SJCRH30 (cell line): ENCODE measurements at places on chromosomes 3 and 15. TPM values are rescaled to one million over a fixed set of nuclear protein-coding genes. Genes with fewer than 3 reads are reported as not detected.
A peak's percentile ranks its signal among the peaks of the same experiment; 100 is the strongest.

DNA sequence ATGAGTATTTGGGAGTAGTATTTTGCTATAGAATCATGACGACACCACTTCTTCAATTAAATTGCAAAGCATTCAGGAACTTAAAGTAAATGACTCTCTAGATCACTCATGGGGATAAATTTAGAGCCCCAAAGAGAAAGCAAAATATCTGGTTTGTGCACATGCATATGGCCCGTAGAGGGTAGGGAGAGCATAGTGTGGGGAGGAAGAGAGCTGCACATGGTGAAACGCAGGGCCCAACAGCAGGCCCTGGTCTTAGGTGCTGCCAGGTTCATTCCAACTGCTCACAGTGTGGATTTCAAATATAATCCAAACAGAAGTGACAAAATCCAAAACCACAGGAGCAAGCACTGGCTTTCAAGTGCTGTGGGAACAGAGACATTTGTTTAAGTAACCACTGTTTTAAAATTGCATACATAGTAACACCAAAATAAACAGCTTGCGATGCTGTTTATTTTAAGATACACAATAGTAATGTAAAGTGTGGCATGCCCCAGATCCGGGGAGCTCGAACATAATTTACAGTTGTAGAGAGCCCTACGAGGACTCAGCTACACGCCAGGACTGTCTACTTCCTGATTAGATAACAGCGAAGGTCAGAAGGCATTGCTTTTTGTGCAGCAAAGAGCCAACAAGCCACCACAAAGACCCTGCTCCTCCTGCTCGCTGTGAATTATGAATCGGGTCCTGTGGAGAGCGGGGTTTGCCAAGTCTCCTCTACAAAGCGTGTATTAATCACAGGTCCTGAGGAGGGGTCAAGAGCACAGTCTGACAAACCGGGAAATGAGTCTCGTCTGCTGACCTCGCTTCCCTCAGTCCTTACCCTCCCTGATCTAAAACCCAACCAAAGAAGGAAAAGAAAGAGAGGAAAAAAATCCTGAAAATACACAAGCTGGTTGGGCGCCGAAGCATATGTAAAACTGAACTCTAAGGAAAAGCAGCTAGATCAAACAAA lies 80.6 kb downstream of the MEIS2 start:
- H3K4me1 ChIP-seq: no peaks in the 10 kb centered on the region
- no peak overlapping the region for H3K4me3 ChIP-seq
- no peaks in the 10 kb centered on the region; the same call in 1 of the 2 replicates for H3K36me3 ChIP-seq
- no peak overlapping the region for H3K27ac ChIP-seq
- no peak for DNase-seq

The XCR1 gene
- not detected in 2 replicates for total RNA-seq

DNA sequence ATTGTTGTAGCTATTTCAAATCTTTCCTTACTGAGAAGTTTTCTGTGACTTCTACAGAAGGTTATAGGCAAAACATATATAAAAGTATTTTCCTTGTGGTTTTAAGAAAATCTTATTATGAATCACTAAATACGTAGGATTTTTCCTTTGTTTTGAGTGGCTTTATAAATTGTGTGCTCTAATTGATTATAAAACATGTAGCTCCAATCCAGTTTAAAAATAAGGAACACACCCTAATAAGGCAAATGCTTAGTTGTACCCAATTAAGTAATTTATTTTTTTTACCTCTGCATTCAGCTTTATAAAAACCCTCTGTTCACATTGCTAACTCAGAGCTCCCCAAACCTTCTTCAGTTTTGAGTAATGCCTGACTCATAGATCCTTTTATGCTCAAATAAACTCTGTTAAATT lies 408.0 kb downstream of the NAALADL2 start:
- no peaks in the 10 kb centered on the region for H3K36me3 ChIP-seq
- H3K4me1 ChIP-seq: peaks cover 16% of the 10 kb centered on the region
- H3K27me3 ChIP-seq: no peaks in the 10 kb centered on the region
- H3K4me3 ChIP-seq: no peak overlapping the region
- DNase-seq: no peak
- no peak overlapping the region for H3K27ac ChIP-seq

DNA sequence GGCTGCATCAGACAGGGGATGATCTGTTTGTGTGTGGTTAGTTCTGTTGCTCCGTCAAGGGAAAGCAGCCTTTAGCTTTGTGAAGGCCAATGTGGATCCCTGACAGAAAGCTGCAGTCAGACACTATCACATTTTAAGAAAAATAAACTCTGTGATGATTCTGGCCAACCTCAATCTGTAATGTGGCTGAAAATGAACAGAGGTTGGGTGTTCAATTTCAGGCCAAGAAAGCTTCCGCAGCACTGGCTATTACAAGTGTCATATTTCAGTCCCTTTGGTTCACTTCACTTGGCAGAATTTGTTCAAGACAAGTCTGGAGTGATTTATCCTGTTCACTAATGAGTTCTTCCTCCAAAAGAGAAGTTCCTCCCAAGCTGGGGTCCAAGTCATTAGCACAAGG lies 571.8 kb upstream of the IL12A start:
- H3K4me1 ChIP-seq: peaks cover 19% of the 10 kb centered on the region
- peak; percentile 36 for DNase-seq
- H3K27ac ChIP-seq: no peak overlapping the region
- no peaks in the 10 kb centered on the region for H3K27me3 ChIP-seq
- H3K4me3 ChIP-seq: no peak overlapping the region

DNA sequence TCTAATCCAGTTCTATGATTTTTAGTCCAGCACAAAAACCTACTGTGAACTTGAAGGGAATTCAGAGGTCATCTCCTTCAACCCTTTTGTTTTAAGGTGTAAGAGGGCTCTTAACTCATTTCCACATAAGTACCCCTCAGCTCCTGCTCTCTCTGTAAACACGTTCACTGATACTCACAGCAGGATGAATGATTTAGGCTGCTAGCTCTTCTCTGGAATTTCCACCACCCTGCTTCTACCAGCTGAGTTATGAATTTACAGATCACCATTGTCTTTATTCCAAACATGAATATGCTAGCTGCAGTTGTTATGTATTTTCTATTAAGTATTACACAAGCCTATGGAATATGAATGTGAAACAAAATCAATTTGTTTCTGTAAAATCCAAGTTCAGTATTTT lies 101.3 kb upstream of the NANOGP8 start:
- H3K4me3 ChIP-seq: no peak overlapping the region
- no peaks in the 10 kb centered on the region for H3K4me1 ChIP-seq
- H3K27me3 ChIP-seq: no peaks in the 10 kb centered on the region
- DNase-seq: no peak
- no peak overlapping the region for H3K27ac ChIP-seq

The FBXW12 gene
- total RNA-seq: 0.30 and 0.35 TPM in 2 replicates

The IFT122 gene
- total RNA-seq: 15.7 and 18.1 TPM in 2 replicates

The LRRIQ4 gene
- total RNA-seq: 0.18 and 0.20 TPM in 2 replicates

DNA sequence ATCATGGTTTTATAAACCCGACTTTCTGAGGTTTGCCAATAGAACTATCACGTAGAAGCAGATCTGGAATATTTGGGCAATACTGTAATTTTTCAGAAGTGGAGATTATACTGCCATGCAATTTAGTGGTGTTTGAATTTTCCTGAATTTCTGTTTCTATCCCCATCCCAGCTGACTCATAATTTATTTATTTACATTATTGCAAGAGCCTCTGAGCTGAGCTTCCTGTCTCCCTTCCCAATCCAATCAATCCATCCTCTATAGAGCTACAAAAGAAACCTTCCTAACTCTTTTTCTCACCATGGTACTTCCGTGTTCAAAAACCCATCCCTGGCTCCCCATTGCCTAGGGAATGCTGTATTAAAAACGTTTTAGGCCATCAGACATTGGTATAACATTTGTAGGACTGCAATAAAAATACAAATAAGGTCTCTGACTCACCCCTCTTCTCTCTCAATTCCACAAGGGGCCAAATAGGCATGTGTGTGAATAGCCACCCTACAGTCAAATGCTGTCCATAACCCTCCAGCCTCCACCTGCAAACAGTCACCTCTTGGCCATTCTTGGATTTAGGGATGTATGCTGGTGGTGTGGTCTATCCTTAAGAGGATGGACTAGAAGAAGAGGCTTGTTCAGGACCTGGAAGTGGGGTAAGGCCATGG lies 190.7 kb downstream of the CD47 start:
- no peaks in the 10 kb centered on the region for H3K36me3 ChIP-seq
- H3K4me1 ChIP-seq: no peaks in the 10 kb centered on the region
- H3K4me3 ChIP-seq: no peak overlapping the region
- no peak for DNase-seq
- no peak overlapping the region for H3K27ac ChIP-seq

GRCh38 chr15:68629519-68630210 lies 50.9 kb downstream of the CORO2B start:
- H3K4me3 ChIP-seq: no peak overlapping the region
- H3K27me3 ChIP-seq: peaks cover 16% of the 10 kb centered on the region; the same call in 1 of the 2 replicates
- H3K36me3 ChIP-seq: no peaks in the 10 kb centered on the region
- no peaks in the 10 kb centered on the region for H3K4me1 ChIP-seq
- no peak for DNase-seq

- no peaks in the 10 kb centered on the region for H3K36me3 ChIP-seq
- H3K4me1 ChIP-seq: no peaks in the 10 kb centered on the region
- H3K27ac ChIP-seq: no peak overlapping the region
- no peaks in the 10 kb centered on the region for H3K27me3 ChIP-seq
Observed at GRCh38 chr15:52480990-52481389, 47.7 kb downstream of the MYO5A start.

The SLC22A14 gene
- total RNA-seq: not detected in 2 replicates

GRCh38 chr3:127674101-127674721 lies 1.5 kb downstream of the ABTB1 start:
- H3K4me3 ChIP-seq: no peak overlapping the region
- H3K27ac ChIP-seq: no peak overlapping the region
- DNase-seq: no peak
- H3K4me1 ChIP-seq: no peaks in the 10 kb centered on the region
- H3K27me3 ChIP-seq: no peaks in the 10 kb centered on the region

DNA sequence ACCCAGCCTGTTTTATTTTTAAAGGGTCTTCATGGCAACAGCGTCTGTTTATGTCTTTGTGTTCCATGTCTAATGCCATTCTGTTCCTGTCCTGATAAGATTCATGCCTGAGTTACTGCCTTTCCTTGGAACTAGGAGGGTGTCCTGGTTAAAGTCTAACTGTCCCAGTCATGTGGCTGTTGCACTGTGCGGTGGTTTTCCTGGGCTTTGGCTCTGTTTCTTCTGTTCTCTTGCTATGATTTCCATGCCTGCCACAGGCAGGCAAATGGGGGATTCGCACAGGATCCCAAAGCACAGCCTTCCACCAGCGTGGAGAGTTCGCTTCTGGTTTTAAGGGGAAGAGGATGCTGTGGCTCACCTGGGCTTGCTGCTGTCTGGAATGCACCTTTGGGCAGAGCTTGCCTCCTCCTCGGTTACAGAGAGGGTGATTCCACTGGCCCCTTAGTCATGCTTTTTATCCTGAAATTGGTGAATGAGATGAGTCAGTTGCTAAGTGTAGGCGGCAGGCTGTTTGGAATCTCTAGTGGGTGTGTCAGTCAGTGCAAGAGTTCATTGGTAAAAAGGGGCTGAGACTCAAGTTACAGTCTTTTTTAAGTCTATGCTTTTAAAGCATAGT lies 86.8 kb downstream of the CCK start:
- H3K4me3 ChIP-seq: no peak overlapping the region
- peak overlapping the region; percentile 56 for H3K27ac ChIP-seq
- H3K27me3 ChIP-seq: no peaks in the 10 kb centered on the region
- H3K4me1 ChIP-seq: peaks cover 8% of the 10 kb centered on the region
- DNase-seq: peak; percentile 72

The ADAMTS9 gene
- total RNA-seq: 6.7 and 6.9 TPM in 2 replicates

DNA sequence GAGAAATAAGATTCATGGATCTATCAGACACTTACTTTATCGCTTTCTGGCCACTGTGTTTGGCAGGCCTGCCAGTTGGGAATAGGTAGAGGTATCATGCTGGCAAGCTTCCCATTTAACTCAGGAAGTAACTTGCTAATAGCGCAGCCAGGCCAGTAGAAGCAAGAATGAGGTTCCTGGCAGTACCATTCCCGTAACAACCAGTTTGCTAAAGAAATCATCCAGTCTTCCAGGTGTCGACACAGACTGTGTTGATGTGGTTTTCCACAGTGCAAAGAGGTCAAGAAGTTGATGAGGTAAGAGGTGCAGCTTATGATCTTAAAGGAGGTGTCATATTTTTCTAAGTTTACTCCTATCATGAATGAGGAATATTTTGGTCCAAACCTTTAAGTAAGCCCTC lies 46.2 kb downstream of the DPH6 start:
- no peak overlapping the region for H3K4me3 ChIP-seq
- H3K27me3 ChIP-seq: no peaks in the 10 kb centered on the region
- H3K36me3 ChIP-seq: no peaks in the 10 kb centered on the region
- H3K27ac ChIP-seq: no peak overlapping the region

The ST8SIA2 gene
- 1.3 and 2.1 TPM in 2 replicates for total RNA-seq

DNA sequence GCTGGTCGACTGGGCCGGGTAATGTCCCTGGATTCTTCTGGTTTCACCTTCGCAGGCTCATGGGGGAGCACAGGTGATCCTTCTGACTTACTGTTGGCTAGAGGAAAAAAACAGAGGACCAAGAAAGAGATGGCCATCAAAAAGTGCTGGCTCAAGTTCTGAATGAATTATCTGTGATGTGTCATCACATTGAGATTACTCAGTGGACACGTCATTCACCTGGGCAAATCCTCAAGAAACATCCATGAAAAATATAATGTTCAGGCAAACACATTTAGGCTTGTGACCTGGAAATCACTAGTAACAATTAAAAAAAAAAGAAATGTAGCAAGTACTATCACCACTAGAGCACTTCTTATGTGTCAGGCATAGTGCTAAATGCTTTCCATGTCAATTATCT lies 81.5 kb upstream of the SLC2A2 start:
- H3K27me3 ChIP-seq: no peaks in the 10 kb centered on the region
- H3K4me3 ChIP-seq: no peak overlapping the region
- DNase-seq: no peak
- no peak overlapping the region for H3K27ac ChIP-seq
- no peaks in the 10 kb centered on the region for H3K36me3 ChIP-seq

- no peaks in the 10 kb centered on the region for H3K36me3 ChIP-seq
- H3K27ac ChIP-seq: no peak overlapping the region
- no peaks in the 10 kb centered on the region for H3K4me1 ChIP-seq
- no peak for DNase-seq
Observed at GRCh38 chr3:105976196-105976595, 107.4 kb upstream of the CBLB start.

GRCh38 chr3:151146071-151146730 lies 56.8 kb downstream of the GPR171 start:
- DNase-seq: peak; percentile 42
- H3K4me3 ChIP-seq: no peak overlapping the region
- H3K27ac ChIP-seq: no peak overlapping the region
- H3K36me3 ChIP-seq: no peaks in the 10 kb centered on the region
- H3K4me1 ChIP-seq: no peaks in the 10 kb centered on the region
- H3K27me3 ChIP-seq: peaks cover 8% of the 10 kb centered on the region

The FBLN2 gene
- not detected in 2 replicates for total RNA-seq

The SLC22A13 gene
- 0.08 and 0.10 TPM in 2 replicates for total RNA-seq

GRCh38 chr15:82122746-82123400 lies 77.1 kb upstream of the MEX3B start:
- H3K4me3 ChIP-seq: no peak overlapping the region
- H3K27me3 ChIP-seq: no peaks in the 10 kb centered on the region
- peaks cover 18% of the 10 kb centered on the region for H3K4me1 ChIP-seq
- DNase-seq: peak; percentile 80
- 0 out of 2 replicates have a peak, but pooled peaks cover 3% of the 10 kb centered on the region for H3K36me3 ChIP-seq

- H3K27me3 ChIP-seq: no peaks in the 10 kb centered on the region
- DNase-seq: no peak
- H3K4me3 ChIP-seq: peak overlapping the region; percentile 3; the same call in 1 of the 2 replicates
- peak overlapping the region; percentile 57 for H3K27ac ChIP-seq
- H3K36me3 ChIP-seq: no peaks in the 10 kb centered on the region
Observed at GRCh38 chr3:177618873-177619733, 421.8 kb upstream of the TBL1XR1 start.
